ENCODE measurements at places on chromosomes 1 and 21. TPM values are rescaled to one million over a fixed set of nuclear protein-coding genes. Genes with fewer than 3 reads are reported as not detected.
A peak's percentile ranks its signal among the peaks of the same experiment; 100 is the strongest.

GRCh38 chr21:44991538-44992483 is 52.0 kb downstream of the SLX9 start:
- no peak overlapping the region for H3K4me3 ChIP-seq
- H3K36me3 ChIP-seq: no peaks in the 10 kb centered on the region
- H3K27ac ChIP-seq: no peak overlapping the region
- DNase-seq: no peak

DNA sequence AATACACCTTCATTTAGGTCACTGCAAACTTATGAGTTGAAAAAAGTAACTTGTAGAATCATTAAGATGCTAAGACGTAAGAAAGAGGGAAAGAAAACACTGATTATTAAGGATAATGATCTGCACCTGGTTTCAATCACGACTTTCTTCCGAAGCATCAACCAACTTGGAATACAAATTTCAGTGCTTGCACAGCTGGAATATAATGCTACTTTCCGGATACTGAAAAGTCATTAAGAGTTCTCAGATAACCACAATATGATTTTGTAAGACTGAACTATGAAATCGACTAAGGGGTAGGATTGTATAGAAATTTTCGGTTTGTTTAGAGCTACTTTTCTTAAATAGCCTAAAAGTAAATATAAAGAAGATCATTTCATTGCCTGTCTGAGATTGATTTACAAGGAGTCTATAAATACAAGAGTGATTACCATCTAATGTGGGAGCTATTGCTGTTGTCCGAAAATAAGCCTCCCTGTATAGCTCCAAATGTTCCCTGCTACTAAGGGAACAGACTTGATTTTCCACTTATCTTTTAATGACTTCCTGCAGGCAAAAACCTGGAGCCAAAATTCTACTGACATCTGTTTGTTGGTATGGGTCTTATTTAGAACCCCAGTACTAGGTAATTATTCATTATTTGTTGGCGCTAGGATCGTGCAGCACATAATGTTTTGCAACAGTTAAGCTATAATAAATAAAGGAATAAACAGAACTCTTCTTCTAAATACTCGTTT is 673.3 kb downstream of the KCNT2 start:
- DNase-seq: no peak
- no peak overlapping the region for H3K4me3 ChIP-seq
- no peak overlapping the region for H3K27ac ChIP-seq

DNA sequence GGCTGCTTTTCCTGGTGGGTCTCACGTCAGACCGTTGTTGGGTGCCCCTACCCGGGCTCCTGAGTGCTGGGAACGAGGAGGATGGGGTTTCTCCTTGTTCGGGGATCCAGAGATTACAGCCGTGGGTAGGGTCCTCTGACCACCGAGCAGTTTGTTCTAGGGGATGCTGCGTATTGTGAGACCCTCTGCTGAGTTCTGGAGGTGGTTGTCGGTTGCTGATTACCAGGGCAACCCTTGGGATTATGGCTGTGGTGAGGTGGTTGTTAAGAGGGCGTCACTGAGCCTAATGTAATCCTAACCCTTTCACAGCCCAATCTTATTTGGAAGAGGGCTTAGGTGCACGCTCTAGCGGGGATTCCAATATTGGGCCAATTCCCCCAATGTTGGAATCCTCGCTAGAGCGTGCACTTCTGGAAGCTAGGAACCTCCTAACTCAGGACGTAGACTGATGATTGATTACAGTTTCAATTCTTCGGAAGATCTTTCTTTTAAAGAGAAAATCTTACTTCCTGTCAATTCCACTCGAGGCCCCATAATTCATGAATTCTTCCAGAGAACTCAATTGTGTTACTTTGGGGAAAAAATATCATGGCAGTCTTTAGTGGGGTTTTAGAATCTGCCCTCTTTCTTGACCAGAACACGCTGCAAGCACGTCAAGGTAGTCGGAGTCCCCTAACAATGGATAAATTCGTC is 483 bp downstream of the TCEANC2 start:
- no peaks in the 10 kb centered on the region for H3K27me3 ChIP-seq
- peak overlapping the region; percentile 86 for H3K4me3 ChIP-seq
- H3K27ac ChIP-seq: peak overlapping the region; percentile 93
- no peaks in the 10 kb centered on the region for H3K4me1 ChIP-seq

- H3K27ac ChIP-seq: no peak overlapping the region
- H3K4me3 ChIP-seq: no peak overlapping the region
- no peaks in the 10 kb centered on the region for H3K4me1 ChIP-seq
- DNase-seq: peak; percentile 4
These were observed 170.6 kb upstream of the ARHGEF16 start for GRCh38 chr1:3283849-3284248.

DNA sequence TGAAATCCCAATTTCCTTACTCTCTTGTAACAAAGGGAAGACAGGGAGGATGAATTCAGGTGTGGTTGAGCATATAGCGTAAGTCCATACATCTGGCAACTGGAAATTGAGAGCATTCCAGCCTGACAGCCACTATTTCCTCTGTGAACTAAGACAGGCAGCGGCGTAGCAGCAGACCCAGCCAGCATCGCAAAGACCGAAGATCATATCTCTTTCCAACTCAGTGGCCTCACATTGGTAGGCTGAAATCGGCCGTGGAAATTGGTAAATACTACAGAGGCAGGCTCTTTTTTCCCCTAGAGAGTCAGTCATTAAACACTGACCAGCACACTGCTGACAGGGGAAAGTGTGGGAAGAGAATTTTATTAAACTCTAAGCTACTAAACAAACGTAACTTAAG is 43.4 kb downstream of the TARBP1 start:
- no peaks in the 10 kb centered on the region for H3K36me3 ChIP-seq
- no peak overlapping the region for H3K27ac ChIP-seq
- no peaks in the 10 kb centered on the region for H3K4me1 ChIP-seq
- no peak for DNase-seq
- H3K4me3 ChIP-seq: no peak overlapping the region
- H3K27me3 ChIP-seq: no peaks in the 10 kb centered on the region

Gene MIB2
- total RNA-seq: 77.3 TPM

Gene SLC30A10
- not detected for total RNA-seq

Gene CD2
- not detected for total RNA-seq
